COR-L47 (cell line): ENCODE measurements at places on chromosomes 12 and 14.

GRCh38 chr12:40953076-40953475, 235.0 kb upstream of the PDZRN4 start:
- DNase-seq: no peak

- DNase-seq: no peak
These were observed 65.5 kb downstream of the FBXO34 start for GRCh38 chr14:55336691-55337090.

GRCh38 chr12:127559349-127560040, 707.5 kb upstream of the TMEM132C start:
- DNase-seq: peak; percentile 84

GRCh38 chr12:112096070-112096469, 12.5 kb downstream of the NAA25 start:
- no peak for DNase-seq

GRCh38 chr14:81416981-81417380, 16.9 kb upstream of the STON2 start:
- no peak for DNase-seq

DNA sequence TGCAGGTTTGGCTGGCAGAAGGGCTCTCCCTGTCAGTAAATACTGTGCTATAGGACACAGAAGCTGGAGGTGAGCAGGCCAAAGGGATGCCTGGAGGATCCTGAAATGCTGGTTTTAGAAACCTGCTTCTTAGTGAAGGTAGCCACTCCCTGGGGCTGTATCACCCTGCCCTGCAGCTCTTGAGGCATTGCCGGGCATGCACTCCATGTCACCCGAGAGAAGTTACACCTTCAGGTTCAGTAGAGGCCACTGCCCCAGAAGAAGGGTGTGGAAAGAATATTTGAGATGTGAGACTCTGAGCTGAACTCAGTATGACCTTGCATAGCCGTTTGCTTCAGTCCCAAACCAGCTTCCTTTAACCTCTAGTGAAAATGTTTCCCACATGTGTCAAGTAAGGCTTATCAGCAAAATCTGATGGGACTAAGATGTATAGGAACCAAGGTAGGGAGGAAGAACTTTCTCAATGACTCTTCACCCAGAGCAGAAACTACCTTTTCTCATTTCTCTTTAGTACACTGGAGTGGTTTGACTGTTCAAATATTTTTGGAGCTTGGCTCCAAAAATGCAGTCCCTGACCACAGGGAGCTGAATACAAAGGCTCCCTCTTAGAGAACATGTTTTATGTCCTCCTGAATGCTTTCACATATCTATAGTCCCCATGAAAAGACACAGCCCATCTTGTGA, 164.5 kb upstream of the DYRK2 start:
- no peak for DNase-seq

DNA sequence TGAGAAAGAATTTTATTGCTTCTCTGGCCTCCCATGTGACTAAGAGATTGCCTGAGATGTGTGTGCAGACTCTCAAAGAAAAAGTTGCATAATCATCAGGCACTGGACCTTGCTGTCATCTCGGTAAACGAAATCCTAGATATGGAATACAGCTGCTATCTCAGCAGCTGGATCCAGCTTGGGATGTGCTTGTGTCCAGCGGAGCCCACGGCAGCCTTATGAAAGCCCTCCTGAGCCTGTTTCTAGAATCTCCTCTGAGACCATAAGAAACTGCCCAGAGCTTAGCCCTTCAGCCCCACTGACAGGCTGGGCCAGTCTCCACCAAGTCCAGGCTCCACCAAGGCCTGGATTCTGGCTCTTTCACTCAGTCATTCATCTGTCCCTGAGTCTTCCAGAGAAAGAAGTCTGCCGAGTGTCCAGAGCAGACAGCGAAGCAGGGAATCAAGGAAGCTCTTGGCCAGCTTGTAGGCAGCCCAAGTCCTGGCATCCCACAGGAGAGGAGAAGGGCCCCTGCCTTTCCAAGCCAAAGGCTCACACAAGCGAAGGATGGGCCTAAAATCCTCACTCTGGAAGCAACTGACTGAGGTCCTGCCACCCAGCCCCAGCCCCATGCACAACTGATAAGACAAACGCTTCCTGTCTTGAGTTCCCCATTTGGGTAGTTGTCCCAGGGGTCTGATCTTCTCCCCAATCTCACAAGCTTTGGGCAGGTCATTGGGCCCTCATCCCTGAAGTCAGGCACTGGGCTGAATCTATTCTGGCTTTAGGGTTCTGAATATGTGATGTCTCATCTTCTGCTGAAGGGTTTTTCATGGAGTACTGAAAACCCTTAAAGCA, 97.8 kb downstream of the SEC23A start:
- no peak for DNase-seq

DNA sequence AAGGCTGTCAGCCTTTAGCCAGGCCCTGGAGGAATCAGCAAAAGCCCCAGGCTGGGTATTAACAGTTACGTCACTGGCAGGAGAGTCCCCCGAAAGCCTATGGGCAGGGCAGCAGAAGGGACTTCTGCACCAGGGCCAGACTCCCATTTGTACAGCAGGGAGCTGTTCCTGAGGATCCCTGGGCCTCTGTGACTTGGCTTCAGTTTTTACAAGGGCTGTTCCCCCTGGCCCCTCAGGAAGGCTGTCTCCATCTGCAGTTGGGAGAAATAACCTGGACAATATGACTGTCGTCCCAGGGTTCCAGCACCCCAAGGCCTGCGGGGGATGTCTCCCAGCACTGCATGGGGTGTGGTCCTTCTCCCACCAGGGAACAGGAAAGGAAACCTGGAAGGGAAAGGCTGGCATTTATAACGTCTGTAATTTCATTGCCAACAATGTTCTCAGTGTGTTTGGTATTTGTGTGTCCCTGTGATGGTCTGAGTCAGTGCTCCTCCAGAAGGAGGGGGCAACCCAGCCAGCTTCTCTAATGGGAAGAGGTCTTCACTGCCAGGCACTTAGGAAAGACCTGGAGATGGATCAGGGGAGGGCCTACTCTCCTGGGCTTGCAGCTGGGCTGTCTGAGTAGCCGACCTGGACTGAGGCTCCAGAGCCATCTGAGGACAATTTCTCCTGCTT, 42.4 kb downstream of the ERH start:
- DNase-seq: no peak

DNA sequence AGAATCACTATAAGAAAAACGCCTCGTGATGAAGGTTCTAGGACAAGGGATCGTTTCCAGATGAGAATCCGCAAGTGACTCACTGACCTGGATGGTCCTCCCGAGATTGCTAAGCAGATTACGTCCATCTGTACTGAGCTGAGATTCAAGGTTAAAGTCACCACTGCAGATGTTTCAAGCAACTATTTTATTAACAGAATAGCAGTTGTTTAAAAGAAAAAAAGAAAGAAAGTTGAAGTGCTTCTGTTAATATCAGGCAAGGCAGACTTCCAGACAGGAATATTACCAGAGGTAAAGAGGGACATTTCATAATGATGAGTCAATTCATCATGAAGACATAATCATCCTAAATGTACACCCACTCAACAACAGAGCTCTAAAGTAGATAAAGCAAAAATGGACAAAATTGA, 17.9 kb downstream of the PXN start:
- DNase-seq: no peak

DNA sequence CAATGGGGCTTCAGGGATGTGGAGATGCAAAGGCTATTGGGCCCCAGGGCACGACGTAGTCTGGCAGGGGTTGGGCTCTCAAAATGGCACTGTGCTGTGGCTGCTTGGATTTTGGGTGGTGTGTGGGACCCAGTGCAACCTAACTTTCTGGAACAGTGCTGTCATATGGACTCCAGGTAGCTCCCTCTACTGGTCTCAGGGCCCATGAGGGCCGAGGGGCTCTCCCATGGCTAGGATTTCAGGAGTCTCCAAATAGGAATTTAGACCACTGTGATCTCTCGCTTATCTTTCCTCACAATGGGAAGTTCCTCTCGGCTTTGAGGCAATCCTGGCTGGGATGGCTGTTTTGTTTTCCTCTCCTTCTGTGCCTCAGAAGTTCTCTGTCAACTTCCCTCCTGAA, 68.2 kb upstream of the MUCL1 start:
- DNase-seq: no peak

DNA sequence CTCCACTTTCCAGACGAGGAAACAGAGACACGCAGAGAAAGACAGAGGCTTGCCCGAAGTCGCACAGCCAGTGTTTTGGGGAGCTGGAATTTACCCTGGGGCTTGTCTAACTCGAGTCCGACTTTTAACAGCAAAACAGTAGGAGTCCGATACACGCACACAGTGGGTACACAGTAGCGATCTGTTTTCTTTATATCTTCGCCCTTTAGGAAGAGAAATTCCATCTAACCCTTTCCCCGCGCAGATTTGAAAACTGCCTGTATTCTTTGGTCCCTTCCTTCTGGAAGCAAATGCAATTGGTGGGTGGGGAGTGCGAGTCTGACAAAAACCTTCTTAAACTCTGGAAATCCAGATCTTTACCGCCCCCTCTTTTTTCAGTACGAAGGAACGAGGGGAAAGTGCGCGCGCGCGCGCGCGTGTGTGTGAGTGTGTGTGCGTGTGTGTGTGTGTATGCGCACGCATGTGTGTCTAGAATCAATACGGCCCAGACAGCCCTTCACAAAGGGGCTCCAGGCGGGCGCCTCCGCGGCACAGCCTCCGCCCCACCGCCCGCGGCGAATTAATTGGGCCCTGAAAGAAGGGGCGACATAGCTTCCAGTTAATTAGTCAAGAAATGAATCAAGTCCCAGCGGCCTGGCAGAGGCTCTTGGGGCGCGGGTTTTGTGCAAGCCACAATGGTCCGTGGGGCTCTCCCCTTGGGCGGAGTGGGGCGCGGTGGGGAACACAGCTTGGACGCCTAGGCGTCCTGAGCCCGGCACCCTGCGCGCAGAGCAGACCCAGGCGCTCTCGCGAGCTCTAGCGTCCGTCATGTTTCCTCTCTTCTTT, 14.0 kb upstream of the TBX3 start:
- DNase-seq: no peak

GRCh38 chr14:94120667-94121340, 8.6 kb downstream of the IFI27L2 start:
- no peak for DNase-seq

DNA sequence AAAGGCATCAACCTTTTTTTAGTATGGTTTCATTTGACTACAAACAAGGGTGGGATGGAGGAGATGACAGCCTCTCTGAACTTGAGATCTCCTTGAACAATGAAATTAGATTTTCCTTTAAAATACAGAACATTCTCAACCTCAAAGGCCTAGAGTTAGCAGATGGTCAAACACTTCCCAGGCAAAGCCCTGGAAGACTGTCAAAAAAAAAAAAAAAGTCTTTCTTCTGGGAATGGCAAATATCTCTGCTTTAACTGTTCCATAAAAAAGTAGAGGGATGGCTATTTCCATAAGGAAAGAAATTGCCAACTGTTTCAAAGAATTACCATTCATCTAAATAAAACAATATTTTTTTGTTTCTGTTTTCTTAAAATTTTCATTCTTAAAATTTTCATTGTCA, 870.8 kb downstream of the GALC start:
- DNase-seq: no peak

- no peak for DNase-seq
These were observed 27.6 kb downstream of the KRT8 start for GRCh38 chr12:52877242-52877641.

GRCh38 chr12:82781309-82781997, 94.7 kb downstream of the TMTC2 start:
- no peak for DNase-seq

GRCh38 chr14:77104393-77104792, 6.3 kb downstream of the CIPC start:
- no peak for DNase-seq

DNA sequence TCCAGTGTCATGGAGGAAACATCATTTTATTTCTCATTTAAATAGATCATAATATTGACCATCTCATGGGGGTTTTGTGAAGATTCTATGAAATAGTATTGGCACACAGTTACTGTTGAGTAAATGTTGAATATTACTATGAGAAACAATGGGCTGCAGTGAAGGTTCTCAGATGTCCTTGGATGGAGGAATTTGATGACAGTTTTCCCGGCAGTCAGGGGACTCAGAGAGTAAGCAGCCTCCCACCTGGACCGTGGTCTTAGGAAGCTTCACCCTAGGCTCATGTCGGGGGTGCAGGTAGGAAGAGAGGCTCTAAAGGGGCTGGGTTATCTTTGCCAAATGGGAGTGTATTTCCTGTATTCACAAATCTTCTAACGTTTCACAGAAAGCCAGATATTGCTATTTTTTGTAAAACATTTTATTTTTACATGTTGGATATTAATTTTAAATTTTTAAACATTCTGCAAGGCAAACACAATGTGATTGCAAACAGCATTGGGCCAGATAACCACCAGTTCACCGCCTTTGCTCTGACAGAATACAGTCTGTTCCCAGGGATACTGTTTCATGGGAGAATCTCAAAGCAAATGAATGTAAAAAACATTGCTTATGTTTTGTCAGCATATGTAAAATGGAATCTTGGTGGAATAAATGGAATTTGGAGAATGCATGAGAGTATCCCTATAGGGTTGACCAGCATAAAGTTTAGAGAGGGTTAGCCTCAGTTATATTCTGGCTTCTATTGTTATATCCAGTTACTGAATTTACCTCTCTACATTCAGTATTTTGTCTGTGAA, 380.8 kb upstream of the TMEM132C start:
- no peak for DNase-seq

GRCh38 chr12:82826505-82826904, 139.8 kb downstream of the TMTC2 start:
- DNase-seq: no peak

DNA sequence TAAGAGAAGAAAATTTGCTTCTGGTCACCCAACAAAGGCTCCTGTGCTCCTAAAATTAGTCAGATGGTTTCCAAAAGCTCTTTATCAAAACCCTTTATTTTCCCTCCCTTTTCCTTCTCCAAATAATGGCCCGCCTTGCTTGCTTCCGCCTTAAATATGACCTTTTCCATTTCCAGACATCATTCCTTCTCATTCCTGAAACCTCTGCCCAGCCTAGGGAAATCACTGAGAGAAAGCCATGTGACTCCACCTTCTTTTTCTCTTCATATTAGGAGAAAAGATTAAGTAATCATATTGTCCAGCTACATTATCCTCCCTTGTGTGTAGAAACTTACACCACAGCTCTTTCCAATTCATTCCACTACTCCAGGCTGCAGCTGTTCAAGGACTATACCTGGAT, 75.7 kb upstream of the GPHB5 start:
- DNase-seq: no peak

DNA sequence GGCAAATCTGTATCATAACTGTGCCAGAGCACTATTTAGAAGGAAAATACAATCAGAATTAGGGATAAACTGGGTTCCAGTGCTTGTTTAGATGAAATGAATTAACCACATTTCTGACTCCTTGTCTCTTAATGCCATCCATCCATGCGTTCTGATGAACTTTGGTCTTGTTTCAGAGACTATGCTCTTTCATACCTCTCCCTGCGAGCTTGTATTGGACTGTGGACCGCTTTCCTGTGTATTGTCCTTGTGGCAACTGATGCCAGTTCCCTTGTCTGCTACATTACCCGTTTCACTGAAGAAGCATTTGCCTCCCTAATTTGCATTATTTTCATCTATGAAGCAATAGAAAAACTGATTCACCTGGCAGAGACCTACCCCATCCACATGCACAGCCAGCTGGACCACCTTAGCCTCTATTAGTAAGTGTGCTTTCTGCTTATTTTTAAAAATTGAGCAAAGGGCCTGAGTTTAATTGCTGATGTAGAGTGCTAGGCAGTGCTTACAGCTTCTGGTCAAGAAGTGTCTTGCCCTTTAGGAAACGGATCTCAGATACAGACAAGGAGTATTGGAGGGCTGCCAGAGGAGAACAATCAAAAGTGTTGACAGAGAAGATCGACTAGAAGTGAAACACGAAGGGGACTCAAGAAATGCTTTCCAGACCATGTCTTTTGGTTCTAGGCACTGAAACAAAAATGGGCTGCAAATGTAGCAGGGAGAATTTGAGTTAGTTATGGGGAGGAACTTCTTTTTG, 46.7 kb downstream of the SLC4A8 start:
- DNase-seq: no peak
